ENCODE measurements at places on chromosomes 5 and 9.

DNA sequence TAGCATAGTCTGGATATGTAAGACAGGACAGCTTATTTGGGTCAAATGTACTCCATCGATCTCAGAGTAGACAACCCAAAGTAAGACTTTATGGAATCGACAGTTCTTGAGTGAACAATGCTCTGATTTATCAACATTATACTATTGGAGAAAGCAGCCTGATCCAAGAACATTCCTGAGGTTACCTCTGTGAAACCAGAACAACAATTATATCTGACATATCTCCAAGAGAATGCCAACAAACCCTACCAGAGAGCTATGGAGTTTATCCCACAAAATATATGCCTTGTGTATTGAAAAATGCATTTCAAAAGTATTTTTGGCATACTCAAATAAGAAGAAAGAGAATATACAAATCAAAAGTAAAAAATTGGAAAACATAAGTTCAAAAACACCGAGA lies 1985.9 kb downstream of the EFNA5 start:
- DNase-seq, result no peak

DNA sequence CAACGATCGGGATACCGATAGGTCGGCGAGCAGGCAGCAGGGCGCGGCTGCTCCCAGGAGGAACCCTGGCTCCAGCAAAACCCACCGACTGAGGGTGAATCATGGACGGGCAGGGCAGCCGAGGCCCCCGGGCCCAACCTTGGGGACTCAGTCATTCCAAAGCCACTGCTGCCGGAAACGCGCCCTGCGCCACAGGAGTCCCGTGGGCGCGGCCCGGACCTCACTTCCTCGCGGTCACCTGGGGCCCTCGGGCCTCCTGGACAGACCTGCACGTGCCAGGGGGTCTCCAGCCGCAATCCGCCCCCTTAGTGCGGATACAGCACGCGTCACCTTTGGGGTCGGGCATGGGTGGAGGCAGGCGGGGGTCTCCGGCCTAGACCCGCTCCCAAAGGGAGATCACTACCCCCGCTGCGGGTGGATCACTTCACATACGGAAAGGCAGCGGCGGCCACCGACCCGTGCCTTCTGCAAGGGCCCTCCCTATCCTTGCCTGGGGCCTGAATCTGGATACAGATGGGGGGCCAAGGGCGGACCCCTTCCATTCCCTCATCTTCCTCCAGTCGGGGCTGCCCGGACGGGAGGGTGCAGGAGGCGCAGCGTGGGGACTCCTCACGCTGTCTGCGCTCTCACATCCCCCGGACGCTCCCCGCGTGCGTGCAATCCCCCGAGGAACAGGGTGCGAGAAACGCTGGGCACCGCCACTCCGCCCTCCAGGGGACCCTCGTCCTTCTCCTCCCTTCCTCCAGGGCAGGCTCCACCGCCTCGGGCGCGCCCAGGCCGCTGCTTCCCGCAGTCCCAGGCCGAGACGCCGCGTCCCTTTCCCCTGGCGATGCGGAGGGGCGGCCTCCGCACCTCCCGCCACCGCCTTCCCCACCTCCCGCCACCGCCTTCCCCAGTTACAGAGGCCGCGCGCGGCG lies 586 bp downstream of the TXN start:
- no peak for DNase-seq

DNA sequence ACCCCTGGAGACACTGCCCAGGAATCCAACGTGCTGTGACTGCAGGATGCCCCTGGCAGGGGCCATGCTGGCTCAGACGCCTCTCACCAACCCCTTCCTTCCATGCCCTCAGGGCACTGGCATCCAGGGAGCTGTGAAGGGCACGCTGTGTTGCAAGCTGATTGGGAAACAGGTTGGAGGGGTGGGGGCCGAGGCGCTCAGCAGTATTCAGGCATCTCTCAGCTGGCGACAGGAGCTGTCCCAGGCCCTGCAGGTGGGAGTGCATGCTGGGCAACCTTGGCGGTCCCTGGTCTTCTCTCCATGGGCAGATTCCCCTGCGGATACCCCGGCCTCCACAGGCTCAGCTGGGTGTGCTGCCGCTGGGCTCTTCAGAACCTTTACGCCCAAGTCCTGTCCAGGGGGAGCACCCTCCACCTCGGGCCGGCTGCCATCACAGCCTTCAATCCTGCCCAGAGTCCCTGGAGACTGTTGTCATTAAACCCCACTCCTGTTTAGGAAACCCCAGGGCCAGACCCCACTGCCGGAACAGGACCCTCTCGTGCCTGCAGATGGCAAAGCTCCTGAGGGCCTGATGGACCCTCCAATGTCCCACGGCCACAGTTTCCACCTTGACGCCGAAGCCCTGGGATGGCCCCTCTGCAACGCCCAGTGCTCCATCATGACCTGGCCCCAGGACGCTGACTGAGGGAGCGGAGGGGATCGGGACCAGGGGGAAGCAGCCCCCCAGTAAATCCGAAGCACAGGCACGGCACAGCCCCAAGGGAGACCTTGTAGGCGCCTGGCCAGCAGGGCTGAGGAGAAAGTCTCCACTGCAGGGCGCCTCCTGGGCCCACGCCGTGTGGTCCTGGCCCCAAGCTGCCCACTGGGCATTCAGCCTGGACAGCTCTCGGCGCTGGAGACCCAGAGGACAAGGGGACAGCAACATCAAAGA lies 9.3 kb downstream of the TPPP start:
- no peak for DNase-seq

DNA sequence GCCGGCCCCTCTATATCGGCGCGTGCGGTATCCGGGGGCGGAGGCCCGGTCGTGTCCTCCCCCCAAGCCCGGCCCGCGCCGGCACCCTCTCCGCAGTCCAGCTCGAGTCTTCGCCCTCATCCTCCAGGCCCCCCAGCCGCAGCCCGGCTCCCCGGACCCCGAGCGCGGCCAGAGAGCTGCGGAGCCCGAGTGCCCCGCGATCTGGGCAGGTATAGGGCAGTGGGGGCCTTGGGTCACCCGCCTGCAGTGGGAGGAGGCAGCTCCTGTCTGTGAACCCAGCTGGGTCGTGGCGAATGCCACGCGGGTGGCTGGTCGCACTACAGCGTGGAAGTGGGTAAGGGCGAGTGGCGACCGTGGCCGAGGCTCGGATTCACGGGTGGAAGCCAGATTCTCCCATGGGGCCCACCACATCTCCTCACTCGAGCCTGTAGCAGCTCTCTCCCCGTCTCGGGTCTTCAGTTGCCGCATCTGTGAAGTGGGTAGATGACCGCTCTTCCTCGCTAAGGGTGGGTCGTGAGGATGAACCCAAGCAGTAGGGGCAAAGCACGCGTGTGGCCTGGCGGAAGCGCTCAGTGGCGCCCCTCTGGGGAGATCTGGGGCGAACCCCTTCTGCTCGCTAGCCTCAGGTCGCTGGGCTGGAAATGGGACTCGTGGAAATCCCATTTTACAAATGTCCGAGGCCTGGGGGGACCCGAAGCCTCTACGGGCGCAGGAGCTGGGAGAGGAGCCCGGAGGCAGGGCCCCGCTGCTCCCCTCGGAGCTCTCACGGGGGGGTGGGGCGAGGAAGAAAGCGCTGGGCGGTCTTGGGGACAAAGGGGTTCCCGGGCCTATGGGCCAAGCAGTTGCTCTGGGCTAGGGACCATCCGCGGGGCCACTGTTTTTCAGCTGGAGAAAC lies 1.9 kb downstream of the NR5A1 start:
- DNase-seq, result no peak

DNA sequence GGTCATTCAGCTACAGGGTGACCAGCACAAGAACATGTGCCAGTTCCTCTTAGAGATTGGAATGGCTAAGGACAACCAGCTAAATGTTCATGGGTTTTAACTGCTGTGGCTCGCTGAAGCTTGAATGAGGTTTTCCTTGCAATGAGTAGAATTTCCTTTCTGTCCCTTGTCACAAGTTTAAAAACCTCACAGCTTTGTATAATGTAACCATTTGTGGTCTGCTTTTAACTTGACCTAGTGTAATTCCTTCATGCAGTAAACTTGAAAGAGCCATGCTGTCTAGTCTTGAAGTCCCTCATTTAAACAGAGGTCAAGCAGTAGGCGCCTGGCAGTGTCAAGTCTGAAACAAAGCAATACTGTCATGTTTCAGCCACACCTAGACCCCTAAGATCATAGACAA lies 181.3 kb upstream of the DMRT1 start:
- DNase-seq, result no peak

GRCh38 chr5:14714706-14715105 lies 50.2 kb downstream of the OTULIN start:
- DNase-seq, result no peak

DNA sequence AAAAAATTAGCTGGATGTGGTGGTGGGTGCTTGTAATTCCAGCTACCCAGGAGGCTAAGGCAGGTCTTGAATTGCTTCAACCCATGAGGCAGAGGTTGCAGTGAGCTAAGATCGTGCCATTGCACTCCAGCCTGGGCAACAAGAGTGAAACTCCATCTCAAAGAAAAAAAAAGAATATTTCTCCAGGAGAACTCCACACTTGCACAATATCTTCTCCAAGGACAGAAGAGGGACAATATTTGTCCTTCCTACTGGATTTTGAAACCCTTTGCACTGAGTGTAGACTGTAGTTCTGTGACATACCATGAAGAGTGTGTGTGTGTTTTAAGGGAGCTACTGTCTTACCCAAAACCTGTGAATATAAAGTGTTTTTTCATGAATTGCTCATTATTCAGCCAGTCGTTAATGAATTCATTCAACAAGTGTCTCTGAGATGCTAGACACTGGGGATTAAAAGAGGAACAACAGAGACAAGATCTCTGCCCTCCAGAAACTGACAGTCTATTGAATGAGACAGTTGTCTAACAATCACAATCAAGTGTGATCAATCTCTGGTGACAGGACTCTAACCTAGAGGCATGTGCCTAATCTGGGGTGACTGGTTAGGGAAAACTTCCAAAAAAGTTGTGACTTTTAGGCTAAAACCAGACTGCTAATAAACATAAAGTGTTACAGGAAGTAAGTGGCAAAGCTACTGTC lies 9.8 kb upstream of the UBE2D2 start:
- DNase-seq, result no peak

GRCh38 chr9:117074342-117074662 lies 340.6 kb downstream of the ASTN2 start:
- no peak for DNase-seq

GRCh38 chr5:113293975-113294310 lies 140.8 kb downstream of the TSSK1B start:
- no peak for DNase-seq

GRCh38 chr5:158751961-158752655 lies 347.6 kb downstream of the EBF1 start:
- no peak for DNase-seq

- no peak for DNase-seq
Measured at GRCh38 chr9:74810200-74810599, 77.5 kb downstream of the TRPM6 start.

DNA sequence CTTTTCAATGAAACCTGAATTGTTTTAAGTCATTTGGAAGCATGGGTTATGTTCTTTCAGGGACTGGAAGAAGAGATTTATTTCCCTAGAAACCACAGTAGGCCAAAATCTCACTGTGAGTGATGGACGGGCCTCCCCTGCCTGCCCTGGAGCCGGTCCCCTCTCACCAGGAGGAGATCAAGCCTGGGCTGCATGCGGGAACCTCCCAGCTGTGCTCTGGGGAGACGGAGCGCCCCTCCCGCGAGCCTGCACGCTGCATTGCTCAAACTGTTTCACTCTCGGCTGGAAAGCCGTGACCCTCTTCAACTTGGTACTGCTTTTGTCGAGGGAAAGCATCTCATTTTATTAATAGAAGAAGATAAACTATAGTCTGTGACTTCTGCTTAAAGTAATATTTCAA lies 85.4 kb downstream of the IRX2 start:
- no peak for DNase-seq

GRCh38 chr5:149160291-149160787 lies 19.0 kb downstream of the ABLIM3 start:
- DNase-seq, result no peak

DNA sequence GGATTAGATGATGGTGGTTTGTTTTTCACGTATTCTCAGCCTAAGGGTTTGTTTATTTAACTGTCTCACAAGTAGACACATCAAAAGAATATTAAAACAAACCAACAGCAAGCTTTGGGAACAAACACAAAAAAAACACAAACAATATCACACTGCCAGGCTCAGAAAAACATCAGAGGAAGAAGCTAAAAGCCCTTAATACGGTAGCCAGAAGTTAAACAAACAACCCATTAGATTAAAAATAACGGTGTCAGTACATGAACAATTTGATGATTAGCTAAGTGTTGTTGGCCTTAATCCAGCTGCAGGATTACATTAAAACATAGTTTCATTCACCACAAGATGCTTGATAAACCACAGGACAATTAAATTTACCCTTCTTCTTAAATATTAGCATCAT lies 15.9 kb upstream of the DMRT2 start:
- DNase-seq, result no peak

DNA sequence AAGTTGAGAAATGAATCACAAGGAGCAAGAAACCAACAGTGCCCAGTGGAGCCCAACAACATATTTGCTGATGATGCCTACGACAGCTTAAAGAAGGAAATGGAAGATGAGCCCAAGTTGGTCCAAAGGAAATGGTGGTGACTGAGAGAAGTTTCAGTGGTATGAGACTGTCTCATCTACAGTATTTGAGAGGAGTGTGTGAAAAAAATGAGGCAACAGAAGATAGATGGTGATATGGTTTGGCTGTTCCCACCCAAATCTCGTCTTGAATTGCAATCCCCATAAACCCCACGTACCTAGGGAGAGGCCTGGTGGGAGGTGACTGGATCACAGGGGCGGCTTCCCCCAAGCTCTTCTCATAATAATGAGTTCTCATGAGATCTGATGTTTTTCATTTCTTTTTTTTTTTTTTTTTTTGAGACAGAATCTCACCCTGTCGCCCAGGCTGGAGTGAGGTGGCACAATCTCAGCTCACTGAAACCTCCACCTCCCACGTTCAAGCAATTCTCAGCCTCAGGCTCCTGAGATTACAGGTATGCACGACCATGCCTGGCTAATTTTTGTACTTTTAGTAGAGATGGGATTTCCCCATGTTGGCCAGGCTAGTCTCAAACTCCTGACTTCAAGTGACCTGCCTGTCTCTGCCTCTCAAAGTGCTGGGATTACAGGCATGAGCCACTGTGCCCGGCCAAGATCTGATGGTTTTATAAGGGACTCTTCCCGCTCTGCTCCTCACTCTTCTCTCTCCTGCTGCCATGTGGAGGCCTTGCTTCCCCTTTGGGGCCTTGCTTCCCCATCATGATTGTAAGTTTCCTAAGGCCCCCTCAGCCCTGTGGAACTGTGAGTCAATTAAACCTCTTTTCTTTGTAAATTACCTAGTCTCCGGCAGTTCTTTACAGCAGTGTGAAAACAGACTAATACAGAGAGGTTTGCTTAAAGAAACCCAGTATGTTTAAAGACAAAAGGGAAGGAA lies 30.2 kb downstream of the EFCAB9 start:
- no peak for DNase-seq

All from AG09309 (cell line).